Posterior vena cava (tissue), 2 donors: ENCODE measurements at places on chromosomes 7 and 10. TPM values are rescaled to one million over a fixed set of nuclear protein-coding genes. Genes with fewer than 3 reads are reported as not detected.

DNA sequence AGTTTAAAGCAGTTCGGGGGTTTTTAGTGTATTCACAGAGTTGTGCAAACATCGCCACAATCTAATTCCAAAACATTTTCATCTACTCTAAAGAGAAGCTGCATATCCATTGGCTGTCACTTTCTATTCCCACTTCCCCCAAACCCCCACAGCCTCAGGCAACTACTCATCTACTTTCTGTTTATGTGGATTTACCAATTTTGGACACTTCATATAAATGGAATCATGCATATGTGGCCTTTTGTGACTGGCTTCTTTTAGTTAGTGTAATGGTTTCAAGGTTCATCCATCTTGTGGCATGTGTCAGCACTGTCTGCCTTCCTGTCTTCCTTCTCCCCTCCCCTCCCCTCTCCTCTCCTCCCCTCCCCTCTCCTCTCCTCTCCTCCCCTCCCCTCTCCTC, 78.5 kb upstream of the FZD1 start:
- no peak for DNase-seq

HSPA12A gene
- total RNA-seq = 20.5 TPM

GRCh38 chr10:24622781-24623301, 100.8 kb downstream of the ARHGAP21 start:
- no peak for DNase-seq

SUFU gene
- total RNA-seq = 11.3 TPM

AKR1C2 gene
- 27.1 TPM for total RNA-seq

SMO gene
- 8.5 TPM for total RNA-seq

CYP26C1 gene
- 0.19 TPM for total RNA-seq

GRCh38 chr10:6738112-6738768, 158.2 kb upstream of the PRKCQ start:
- peak; percentile 71 for DNase-seq

DNA sequence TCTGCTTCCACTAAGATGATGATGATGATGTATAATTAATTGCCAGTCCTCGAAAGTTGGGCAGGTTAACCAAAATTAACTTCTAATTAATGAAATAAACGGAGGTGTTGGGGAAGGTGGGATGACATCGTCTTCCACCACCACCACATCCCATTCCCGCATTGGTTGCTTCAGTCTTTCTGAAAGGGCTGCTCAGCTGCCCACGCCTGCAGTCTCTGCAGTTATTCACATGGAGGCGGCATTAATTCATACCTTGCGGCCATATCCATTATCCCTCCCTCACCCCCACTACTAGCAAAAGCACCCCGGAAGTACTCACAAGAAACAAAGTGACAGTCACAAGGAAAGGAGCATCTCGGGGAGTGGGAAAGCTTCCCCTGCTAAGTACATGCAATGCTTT, 387.9 kb downstream of the DPP6 start:
- no peak for DNase-seq

GRCh38 chr10:44261710-44262455, 123.0 kb downstream of the CXCL12 start:
- DNase-seq = no peak

DNA sequence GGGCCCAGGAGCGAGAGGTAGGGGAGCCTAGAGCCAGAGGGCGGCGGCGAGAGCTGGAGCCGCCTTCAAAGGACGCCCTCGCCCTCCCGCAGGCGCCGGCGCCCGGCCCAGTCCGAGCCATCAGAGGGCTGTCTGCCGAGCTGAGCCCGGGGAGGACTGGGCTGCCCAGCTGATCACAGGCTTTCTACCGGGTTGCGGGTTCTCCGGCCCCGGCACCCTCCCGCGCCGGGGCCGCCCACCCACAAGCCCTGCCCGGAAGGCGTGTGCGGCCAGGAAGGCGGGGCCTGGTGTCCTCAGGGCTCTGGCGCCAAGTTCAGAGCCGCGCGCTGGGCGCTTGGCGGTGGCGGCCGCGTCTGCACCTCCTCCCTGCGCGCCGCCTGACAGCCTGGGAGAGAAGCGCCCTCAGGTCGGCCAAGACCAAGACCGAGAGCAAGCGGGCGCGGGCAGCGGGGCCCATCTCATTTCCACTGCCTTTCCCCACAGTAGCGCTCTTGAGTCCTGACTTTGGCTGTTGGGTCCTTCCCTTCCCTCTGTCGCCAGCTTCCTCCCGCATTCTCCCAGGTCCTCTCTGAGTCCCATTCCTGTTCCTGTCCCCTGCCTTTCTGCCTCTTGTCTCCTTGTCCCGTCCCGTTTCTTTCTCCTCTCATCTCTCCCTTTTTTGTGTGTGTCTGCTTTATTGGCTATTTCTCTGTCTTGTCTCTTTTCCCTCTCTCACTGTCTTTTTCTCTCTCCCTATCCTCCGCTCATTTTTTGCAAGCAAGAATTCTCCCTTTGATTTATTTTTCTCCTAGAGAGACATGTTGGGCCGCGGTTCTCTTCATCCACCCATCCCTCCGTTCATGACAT, 60.6 kb upstream of the MSMB start:
- peak; percentile 89 for DNase-seq

DNA sequence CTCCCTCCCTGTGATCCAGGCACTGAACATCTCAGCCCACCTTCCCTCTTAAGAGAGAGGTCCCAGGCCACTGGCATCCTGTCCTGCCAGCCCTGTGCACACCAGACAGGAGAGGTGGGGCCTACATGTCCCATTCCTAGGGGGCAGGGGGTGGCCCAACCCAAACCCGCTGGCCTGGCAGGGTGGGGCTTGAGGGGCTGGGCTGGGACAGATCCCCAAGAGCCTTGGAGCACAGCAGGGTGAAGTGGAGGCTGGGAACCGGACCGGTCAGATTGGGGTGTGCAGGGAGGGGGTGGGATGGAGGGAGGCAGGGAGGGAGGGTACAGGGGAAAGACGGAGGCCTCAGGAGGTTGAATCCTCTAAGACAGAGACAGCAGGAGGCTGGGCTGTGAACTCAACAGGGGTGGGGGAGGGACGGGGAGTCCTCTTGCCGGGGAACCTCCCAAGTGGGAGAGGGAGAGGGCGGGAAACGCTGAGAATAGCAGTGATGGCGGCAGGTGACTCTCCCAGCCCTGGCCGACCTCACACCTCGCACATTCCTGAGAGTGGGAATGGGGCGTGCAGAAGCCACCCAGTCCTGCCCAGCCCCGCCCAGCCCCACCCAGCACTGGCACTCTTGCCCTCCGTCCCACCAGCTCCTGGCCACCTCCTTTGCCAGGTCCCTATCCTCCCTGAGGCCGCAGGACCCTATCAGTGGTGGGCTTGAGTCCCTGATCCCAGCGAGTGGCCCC, 6.7 kb downstream of the TSC22D4 start:
- DNase-seq = no peak

FXYD4 gene
- total RNA-seq = not detected

ALOX5 gene
- total RNA-seq = 20.1 TPM

DNA sequence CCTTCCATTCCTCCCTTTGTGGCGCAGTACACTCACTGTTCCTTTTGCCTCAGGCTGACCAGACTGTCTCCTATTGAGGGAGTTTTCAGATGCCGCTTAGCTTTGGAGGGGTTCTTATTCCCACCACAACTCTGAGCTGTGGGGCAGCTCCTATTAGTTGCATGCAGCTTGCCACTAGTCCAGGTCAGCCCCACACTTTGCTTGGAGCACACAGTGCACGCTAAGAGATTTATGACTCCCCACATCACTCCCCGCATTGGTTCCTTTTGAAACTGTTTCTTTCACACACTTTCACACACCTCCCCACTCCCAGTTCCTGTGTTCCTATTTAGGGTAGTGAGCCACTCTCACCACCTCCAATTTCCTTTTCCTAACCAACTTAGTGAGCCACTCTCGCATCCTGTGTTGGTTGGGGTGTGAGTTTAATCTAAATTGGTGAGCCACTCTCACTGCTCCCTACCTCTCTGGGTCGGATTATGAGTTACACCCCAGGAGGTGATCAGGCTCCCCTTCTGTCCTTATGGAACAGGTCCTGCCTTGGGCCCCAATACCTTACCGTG, 10.4 kb upstream of the ZNF485 start:
- DNase-seq = no peak

DNA sequence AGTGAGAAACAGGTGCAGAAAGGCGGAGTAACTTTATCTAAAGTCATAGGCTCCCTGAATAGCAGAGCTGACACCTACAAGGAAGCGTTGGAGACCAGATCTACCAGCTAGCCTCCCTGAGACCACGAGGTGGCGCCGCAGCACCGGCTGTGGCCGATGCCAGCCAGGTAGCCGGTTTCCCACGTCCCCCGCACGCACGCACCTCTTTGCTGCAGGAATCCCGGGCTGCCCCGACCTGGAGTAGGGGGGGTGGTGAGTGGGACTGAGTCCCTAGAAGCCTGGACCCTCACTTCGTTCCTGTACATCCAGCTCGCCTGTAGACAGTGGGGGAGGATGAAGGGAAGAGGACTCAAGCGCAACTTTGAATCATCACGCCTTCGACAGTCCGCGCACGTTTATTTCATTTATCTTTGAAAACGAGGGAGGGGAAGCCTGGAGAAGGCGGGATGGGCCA, 3.7 kb downstream of the ELOVL3 start:
- peak; percentile 95 for DNase-seq

- no peak for DNase-seq
These were observed 3.1 kb downstream of the GPER1 start for GRCh38 chr7:1090686-1091643.

DNA sequence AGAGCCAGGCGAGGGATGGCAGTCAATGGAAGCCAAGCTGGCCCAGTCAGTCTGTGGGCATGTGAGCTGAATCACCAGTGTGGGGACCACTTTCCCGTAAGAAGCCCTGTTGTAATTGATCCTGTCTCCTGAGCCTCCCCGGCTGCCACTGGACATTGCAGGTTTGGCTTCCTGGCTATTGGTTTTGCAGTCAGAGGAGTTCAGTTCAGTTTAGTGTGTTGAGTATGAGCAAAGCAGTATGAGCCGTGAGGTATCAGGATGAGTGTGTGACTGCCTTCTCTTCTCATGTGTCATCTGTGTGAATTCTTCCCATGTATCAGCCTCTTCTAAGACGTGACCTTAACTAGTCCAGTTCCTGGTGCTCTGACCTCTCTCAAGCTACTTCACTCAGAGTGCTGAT, 227.4 kb downstream of the PRKG1 start:
- no peak for DNase-seq

- no peak for DNase-seq
These were observed 31.9 kb upstream of the AHR start for GRCh38 chr7:17266565-17266964.

GATA3 gene
- total RNA-seq = 1.00 TPM

GRCh38 chr7:41167836-41168235, 535.1 kb downstream of the INHBA start:
- DNase-seq = no peak

DNA sequence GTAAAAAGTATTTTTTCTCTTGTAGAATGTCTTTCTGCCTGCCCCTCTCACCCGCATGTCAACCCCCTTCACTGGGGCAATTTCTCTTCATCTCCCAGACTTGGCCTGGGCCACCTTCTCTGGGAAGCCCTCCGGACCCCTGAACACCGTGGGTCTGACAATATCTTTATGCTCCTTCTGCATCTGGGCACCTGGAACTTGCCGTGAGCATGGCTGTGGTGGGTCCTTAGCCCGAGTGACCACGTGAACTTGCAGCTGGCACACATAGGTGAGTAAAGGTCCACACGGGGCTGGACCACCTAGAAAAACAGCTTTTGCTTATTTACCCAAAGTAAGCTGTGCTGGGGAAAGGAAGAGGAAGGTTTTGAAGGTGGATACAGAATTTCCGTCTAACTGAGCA, 600.2 kb downstream of the DNAJB6 start:
- DNase-seq = no peak

DNA sequence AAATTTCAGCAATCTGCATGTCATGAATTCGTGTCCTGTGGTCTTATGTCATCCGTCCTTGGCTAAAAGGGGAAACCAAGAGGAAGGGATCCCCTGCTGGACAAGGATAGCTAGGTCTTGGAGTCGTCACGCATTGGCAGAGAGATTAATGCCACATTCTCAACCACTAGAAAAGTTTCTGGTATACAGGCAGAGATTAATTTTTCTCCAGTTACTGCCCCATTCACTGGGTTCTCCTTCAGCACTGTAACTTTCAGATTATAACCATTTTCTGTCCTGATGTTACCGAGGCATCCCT, 1060.6 kb upstream of the AUTS2 start:
- no peak for DNase-seq

DNA sequence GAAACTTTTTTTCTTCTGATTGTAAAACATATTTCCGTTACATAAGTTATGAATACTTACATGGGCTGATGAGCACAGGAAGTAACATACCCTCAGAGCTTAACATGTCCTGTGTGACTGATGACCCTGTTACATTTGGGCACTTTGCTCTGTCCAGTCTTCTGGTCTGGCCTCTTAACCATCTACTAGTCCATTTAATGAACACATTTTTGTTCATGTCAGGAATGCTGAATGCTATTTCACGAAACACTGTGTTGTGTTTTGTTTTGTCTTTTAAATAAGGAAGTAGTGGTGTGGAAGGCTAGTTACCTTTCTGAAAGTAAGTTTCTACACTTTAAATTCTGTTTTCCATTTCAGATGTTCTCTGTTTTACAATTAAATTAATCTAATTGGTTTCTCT, 77.7 kb downstream of the RBM33 start:
- no peak for DNase-seq

- DNase-seq = no peak
These were observed 20.6 kb upstream of the ERCC6 start for GRCh38 chr10:49559476-49559875.
